ENCODE measurements at places on chromosomes 4 and X.

DNA sequence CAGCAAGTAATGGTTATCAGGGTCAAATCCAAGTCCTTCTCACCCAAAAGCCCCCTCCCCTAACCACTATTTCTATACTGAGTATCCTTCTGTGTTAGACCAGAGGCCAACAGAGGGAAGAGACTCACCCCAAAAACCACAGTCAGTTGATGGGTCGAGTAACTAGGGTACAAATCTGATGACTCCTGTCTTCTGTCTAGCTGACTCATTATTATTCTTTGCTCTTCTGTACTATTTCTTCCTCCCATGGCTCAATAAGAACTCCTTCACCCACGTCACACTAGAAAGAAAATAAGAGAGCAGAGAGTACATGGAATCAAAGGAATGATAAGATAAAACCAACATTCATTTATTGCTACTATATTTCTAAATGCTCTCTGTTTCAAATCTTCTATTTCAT is 2.0 kb downstream of the RAB40A start:
- DNase-seq, result no peak

GRCh38 chr4:184645904-184646610 is 3.2 kb downstream of the CASP3 start:
- no peak for DNase-seq

DNA sequence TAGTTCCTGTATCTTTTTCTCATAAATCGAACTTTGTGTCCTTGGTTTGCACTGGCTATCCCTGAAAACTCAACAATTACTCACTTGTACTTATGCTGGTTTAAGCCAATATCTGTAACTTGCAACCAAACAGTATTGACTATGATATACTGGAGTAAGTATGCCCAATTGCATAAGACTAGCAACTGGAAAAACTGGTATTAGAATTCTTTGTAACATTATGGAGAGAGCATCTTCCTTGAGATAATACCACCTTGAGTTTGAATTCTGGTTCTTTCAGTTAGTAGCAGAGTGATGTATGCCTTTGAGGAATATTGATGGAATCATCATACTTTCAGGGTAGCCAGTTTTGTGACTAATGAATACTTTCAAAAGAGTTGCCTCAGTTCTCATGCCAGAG is 28.1 kb downstream of the BMP3 start:
- DNase-seq, result no peak

DNA sequence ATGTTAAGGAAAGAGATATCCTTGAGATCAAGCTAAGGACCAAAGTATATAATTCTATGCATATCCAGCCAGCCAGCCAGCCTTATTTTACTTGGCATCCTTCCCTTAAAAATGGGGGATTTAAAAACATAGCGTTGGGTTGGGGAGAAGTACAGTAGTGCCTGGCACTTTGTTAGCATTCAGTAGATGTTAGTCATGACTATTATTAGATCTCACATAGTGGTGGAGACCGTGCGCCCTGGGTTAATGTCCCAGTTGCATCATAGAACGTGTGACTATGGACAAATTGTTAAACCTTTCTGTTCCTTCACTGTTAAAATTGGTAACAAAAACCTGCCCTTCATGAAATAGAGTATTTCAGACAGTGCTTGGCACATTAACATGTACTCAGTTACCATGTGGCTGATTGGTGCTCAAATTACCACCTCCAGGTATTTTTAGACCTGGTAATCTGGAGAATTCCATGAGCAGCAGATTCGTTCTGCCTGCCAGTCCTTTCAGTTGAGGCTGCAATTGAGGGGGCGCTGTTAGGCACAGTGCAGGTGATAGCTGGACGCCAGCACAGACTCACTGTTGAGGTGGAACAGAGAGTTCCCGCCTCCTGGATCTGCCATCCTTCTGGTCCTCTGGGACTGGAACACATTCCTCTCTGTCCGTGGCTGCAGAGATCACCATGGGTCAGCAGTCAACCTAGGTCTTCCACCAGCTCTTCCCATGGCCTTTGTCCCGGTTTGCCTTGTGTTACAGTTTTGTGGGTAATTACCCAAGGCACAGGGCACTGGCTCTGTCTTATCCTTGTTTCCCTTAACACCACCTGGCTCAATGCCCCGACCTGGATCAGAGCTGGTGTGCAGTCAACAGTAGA is 31.7 kb downstream of the RBBP7 start:
- DNase-seq, result no peak

All from CMK (cell line).